ENCODE measurements at places on chromosomes 2 and 18. TPM values are rescaled to one million over a fixed set of nuclear protein-coding genes. Genes with fewer than 3 reads are reported as not detected.

The CPS1 gene
- 8.9 TPM for total RNA-seq

The RBBP8 gene
- total RNA-seq: 43.1 TPM

The ACADL gene
- total RNA-seq: 1.6 TPM

The IDH1 gene
- total RNA-seq: 148 TPM

The CXCR1 gene
- total RNA-seq: not detected

GRCh38 chr2:145846982-145847381 lies 1327.1 kb upstream of the ZEB2 start:
- DNase-seq: no peak

DNA sequence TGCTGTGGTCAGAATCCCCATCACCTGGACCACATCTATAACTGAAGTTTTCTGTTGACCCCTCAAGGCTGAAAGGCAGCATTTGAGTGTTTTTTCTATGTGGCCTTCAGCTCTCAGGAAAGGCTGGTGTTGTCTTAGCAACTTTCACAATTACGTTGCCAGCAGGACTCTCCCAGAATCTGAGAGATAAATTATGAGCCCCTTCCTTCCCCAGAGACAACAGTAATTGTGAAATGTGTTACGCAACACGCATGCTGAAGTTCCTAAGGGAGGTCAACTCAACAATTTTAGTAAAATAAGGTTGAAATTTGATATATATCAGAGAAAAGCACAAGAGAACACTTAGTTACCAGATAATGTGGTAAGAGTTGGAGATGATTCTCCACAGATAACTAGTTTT lies 216.5 kb upstream of the SLC8A1 start:
- no peak for DNase-seq

DNA sequence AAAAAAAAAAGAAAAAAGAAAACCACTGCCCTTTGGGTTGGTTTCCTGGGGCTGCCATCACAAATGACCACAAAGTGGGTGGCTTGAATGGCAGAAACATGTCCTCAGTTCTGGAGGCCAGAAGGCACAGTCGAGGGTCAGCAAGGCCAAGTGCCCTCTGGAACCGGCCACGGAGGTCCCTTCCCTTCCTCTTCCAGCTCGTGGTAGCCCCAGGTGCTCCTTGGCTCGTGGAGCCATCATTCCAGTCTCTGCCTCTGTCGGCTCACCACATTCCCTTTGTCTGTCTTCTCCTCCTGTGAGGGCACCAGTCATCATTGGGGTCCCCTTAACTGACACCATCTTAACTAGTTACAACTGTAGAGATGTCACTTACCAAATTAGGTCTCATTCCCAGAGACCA lies 8.5 kb upstream of the NFATC1 start:
- DNase-seq: no peak

DNA sequence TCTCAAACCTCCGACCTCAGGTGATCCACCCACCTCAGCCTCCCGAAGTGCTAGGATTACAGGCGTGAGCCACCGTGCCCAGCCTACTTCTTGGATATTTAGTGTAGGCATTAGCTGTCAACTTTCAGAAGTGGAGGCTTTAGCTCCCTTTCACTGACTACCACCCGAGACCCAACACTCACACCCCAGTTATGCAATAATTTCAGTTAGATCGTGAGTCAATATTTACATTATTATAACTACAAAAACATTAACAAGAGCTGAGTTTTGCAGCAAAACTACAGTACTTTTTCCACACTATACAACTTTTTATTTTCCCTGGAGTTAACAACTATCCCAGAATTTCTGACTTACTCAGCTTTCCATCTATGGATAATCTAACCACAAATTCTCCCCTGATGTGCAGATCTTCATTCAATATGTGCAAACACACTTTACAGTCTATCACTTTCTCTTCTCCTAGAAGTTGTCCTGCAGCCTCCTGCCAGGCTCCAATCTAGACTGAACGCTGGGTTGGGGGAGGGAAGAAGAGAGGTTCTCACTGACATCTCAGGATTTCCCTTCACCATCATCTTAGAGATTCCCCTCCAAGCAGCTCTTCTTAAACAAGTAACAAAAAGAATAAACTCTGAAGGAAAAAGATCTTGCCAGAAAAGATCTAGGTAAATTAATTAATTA lies 10.1 kb downstream of the TBC1D8 start:
- no peak for DNase-seq

GRCh38 chr2:73307720-73308119 lies 14.4 kb upstream of the EGR4 start:
- no peak for DNase-seq

DNA sequence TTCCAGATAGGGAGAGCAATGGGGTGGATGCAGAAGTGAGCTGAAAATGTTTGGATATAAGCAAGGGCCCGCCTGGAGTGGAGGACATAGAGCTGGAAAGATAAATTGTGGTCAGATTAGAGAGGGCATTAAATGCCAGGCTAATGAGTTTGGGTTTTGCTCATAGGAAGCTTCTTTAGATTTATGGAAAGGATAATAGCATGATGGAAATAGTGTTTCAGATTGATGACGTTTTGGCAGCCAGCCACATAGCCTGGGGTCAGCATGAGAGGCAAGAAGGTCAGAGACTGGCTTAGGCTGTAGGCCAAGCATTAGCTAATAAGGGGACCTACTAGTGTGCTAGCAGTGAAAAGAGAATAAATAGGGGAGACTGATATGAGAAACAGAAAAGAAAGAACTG lies 321.6 kb downstream of the STK39 start:
- no peak for DNase-seq

DNA sequence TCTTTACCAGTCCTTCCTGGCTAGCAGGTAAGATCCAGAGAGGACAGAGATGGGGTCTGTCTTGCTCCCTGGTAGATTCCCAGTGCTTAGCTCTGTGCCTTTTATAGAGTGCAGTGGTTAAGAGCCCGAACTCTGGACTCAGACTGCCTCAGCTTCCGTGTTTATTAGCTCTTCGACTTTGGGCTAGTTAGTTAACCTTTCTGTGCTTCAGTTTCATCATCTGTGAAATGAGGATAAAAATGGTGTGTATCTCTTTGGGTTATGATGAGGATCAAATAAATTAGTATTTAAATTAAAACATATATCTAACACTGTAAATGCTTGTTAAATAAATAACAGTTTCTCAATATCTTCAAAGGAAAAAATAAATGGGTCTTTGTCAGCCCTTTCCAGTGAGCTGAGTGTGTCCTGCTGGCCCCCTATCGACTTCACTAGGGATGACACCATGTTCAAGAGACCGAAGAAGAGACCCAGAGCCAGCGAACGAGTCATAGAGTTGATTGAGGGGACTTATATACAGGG lies 38.2 kb downstream of the CERS6 start:
- DNase-seq: no peak

DNA sequence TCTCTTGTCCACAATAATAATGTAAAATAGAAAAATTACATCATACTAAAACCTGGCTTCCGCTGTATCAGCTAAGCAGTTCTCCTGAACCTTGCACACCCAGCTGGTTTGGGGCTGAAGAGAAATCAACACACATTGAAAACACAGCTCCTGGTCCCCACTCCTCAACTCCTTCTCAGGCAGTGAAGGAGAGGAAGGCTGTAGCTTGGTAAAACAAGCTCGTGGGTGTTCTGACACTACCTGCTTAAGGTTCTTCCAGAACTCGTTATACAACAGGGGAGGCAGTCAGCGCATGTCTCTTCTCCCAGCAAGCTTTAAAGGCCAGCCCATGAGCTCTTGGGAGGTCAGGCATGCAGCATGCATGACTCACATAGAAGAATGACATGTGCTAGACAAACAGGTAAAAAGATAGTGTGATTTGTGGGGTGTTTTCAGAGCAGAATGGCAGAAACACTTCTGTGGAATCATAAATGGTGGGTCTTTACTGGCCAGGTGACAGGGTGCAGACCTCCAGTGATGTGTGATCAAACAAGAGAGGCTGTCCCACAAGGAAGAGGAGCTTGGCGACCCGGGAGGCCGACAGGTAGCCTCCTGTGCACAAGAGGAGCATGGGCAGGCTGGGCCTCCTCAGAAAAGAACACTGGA lies 69.1 kb downstream of the UXS1 start:
- no peak for DNase-seq

DNA sequence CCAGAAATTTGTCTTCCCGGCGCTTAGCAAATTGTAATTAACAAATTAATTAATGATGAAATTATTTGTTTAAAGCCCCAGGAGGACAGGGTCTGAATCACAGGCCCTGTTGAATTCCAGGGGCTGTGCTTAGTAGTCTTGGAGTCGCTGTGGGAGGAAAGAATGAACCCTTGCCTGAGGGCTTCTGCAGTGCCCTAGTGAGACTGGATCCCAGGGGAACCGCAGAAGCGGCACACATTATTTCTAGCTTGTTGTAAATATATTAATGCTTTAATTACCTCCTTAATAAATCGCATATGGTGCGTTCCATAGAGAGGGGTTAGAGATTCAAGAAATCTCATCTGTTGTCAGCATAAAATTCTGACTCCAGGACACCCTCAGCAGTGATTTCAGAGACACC lies 235.4 kb downstream of the CELF4 start:
- no peak for DNase-seq

DNA sequence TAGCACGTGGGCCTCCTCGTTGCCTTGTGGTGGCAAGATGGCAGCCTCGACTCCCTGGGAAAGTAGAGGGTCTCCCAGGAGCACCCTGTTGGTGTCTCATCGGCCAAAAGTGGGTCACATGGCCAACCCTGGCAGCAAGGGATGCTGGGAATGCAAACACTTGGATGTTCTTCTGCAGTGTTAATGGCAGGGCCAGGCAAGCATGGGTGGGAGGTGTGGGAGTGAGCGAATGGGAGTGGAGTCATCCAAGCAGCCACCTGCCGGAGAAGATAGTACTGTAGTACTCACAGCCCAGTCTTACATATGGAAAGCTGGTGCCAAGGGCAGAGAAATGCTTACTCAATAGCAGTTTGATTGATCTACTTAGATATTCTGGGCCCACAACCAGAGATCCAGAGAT lies 122.2 kb downstream of the INHBB start:
- DNase-seq: no peak

DNA sequence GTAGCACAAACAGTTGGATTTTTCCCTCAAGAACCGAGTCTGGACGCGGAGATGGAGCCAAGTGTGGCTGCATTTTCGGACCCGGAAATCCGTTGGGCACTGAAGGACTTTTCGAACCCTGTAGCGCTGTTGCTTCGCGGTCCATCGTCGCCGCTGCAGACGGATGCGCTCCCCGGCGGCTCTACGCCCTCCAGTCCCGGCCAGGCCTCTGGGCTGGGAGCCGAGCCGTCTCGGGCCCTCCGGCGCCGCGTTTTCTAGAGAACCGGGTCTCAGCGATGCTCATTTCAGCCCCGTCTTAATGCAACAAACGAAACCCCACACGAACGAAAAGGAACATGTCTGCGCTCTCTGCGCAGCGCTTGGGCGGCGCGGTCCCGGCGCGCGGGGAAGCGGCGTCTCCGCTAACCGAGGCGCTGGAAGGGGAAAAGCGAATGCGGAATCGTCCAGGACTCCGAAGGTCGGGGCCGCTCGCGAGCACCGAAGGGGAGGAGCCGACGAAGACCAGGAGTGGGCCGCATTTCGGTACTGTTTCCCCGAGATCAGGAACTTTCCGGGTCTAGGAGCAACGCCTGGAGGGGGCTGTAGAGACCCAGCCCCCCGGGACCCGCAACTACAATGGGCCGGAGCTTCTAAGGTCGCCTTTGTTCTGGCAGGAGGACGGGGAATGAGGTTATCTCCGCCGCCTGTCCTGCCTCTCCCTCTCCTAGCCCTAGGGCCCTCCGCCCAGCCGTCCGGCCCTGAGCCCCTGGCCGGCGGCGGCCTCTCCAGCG lies 3.2 kb downstream of the EMX1 start:
- no peak for DNase-seq

DNA sequence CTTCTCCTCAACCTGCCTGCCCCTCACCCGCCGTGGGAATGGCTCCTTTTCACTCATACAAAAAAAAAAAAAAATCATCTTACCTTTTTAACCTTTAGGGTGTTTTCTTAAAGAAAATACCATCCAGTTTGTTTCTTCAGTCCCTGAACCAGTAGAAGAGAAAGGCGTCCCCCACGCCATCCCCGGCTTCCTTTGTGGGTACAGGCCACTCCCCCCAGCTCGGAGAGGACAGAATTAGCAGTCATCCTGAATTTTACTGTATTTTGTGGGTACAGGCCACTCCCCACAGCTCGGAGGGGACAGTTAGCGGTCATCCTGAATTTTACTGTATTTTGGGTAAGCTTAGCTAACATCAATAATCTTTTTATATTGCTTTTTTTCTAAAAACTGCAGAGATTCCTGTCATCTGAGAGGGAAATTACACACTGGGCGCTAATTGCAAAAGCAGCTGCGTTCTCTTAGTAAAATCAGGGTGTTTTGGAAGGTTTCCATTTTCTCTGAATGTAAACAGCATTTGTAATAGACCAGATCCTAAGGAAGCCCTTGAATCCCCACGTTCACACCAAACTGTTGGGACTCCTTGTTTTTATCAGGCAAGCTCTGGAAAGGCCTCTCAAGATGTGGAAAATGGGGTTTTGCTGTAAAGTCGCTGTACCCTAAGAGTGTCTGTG lies 72.5 kb downstream of the NFATC1 start:
- DNase-seq: no peak

Measured in esophagus squamous epithelium (tissue), 5 donors.